ENCODE measurements at places on chromosomes 12 and 14.

GRCh38 chr12:60421741-60422140 lies 825.9 kb downstream of the SLC16A7 start:
- no peak for DNase-seq

- no peak for DNase-seq
Measured at GRCh38 chr12:94941440-94941862, 62.0 kb downstream of the NDUFA12 start.

- DNase-seq: no peak
Measured at GRCh38 chr14:53630336-53630735, 326.3 kb downstream of the BMP4 start.

DNA sequence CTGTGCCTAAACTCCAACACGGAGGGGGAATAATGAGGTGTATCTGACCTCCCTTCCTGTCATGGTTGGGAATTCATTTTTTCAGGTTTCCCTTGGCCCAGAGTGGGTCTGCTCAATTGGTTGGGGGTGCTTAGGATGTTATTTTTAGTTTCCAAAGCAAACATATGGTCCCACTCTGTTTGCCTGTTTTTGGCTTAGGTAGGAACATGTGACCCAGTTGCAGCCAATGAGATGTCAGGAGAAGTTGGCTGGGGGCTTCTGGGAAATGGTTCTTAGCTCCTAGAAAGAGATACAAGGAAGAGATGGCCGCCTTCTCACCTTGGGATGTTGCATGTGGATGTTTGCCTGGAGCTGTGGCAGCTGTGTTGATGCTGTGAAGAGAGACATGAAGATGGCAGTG lies 147.9 kb upstream of the RFLNA start:
- DNase-seq: no peak

DNA sequence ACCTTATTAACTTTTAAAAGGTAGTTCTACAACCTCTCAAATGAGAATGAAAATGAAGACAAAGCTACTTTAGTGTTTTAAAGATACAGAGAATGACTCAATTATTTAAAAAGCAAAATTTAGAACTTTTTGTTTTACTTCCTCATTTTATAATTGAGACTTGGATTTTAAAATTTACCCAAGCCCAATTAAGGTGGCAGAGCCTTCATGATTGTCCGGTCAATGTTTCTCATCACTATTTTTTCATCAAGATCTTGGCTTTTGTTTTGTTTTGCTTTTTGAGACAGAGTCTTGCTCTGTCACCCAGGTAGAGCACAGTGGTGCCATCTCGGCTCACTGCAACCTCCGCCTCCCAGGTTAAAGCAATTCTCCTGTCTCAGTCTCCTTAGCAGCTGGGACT lies 32.7 kb downstream of the PPP4R3A start:
- DNase-seq: no peak

GRCh38 chr12:32025906-32026305 lies 66.7 kb downstream of the RESF1 start:
- DNase-seq: no peak
